Amniotic epithelial cell (primary cell): ENCODE measurements at places on chromosomes 1 and 21.
A peak's percentile ranks its signal among the peaks of the same experiment; 100 is the strongest.

- DNase-seq, result no peak
Observed at GRCh38 chr1:42838482-42839190, 7.8 kb upstream of the ZNF691 start.

- DNase-seq, result no peak
Observed at GRCh38 chr1:6352138-6352563, 41.4 kb downstream of the ACOT7 start.

DNA sequence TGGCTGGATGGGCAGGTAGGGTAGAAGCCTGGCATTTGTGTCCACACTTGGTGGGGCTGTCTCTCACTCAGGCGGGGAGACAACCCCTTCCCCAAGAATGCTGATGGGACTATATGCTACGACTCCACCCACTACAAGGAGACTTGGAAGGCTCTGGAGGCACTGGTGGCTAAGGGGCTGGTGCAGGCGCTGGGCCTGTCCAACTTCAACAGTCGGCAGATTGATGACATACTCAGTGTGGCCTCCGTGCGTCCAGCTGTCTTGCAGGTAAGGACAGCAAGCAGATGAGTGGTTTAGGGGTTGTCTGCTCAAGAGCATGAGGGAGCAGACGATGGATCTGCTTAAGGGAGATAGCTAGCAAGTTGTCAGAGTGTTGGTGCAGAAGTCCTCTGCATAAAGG lies 15.9 kb upstream of the NASP start:
- no peak for DNase-seq

DNA sequence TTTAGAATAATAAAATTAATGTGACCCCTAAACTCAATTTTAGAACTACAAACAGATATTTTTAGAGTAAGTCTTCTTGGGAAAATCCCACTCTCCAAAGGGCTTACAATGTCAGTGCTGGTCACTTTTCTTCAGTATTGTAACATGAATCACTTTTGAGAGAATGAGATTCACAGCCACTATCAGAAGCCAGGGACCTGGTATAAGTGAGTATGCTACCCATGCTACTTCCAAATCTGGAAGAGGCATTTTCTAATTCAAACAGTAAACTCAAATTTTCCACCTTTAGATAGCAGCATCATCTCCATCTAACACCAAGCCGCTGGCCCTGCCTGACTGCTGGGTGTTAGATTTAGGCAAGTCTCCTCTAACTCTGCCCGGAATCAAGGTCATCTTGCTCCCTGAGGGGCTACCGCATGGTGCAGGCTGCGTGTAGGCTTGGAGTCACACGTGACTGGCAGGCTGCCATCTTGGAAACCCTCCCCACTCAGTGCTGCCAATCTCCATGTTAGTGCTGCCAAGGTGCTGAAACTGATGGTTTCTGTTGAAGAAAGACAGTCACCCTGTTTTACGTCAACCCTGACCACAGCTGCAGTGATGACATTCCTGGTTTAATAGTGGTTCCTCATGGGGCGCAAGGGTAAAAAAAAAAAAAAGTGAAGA lies 882.9 kb upstream of the B3GALT2 start:
- DNase-seq, result peak; percentile 92

DNA sequence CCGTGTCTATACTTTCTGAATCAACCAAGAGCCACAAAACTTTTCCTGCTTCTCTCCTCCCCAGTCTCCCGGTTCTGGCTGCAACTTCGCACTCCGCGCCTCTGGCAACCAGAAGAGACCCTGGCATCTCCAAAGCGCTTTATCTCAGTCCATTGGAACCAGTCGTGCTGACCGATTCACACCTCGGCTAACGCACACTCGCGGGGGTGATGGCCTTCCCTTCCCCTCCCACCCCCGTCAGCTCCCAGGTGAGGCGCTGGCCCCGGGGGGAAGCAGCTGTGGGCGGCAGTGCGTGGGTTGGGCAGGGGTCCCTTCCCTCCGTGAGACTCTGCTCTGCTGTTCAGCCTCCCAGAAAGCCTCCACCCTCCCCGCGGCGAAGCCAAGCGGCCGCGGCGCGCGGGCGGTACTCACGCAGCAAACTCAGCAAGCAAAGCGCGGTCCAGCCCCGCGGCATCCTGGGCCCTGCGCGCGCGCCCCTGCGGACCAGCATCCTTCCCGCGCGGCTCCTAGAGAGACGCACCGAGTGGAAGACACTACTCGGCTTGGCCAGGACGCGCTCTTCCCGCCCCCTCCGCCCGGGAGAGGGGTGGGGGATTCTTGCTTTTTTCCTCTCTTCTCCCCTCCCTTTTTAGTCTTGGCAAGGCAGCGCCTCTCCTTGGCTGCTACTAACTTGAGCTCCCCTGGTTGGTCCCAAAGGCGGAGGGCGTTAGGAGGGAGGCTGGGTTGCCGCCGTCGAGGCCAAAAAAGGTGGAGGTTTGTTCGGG lies at the start of gene CD34:
Gene CD34 (minus strand): TSS at position 535 of the 764 bp plus-strand sequence. CDS start 45 bp downstream, at position 490.
- no peak for DNase-seq

DNA sequence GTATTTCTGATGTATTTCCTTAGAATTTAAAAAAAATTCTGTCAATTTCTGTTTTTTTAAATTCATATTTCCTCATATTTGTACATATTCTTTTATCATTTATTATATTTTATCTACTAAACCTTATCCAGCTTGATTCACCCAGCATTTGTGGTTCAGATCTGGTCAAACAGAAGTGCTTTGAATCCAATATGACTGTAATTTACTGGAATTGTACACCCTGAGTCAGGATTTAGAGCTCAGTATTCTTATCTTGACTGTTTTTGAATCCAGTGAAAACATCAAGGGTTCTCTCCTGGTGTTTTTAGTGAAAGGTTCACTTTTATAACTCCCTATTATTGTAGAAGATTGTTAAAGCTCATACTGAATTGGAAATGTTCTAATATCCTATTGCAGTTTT lies 1077.0 kb upstream of the NCAM2 start:
- peak; percentile 59 for DNase-seq

DNA sequence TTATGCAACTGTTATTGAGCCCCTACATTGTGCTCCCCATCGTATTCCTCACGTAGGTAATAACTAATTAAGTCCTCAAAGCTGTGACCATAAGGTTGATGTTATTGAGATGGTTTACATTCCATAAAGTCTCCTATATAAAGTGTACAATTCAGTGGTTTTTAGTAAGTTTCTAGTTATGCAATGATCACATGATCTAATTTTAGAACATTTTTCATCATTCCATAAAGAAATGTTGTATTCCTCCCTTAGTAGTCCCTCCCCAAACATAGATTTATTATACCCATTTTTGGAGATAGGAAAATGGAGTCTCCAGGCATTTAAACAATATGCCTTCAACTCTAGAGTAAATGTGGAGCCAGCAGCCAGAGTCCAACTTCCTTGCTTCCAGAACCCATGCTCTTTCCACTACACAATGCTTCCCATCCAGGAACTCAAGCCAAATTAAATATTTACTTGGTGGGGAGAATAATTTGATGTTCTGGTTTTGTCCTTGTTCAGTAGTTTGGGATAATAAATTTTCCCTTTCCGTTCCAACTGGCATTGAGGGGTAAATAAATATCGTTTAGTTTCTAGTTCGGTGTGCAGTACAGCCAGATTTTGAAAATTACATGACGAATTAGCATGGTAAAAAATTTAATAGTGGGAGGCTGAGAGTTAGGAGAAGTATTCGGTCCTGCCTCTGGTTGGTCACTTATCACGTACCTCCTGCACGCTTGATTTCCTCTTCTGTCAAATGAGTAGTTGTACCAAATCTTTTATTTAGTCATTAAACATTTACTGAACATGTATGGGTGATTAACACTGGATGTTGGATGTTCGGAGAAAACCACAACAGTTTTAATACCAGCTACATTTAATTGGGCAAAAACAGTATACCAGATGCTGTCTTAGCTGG lies 66.3 kb downstream of the CACHD1 start:
- DNase-seq, result no peak

- peak; percentile 44 for DNase-seq
Observed at GRCh38 chr1:147641695-147642592, 28.4 kb downstream of the ACP6 start.
